Stimulated activated CD4-positive, alpha-beta T cell treated with anti-CD3 and anti-CD28 coated beads, Interleukin-1b, Interleukin-23, amount 100 ng/mL, for 1 hour (primary cell): ENCODE measurements at places on chromosomes 7 and 10.

DNA sequence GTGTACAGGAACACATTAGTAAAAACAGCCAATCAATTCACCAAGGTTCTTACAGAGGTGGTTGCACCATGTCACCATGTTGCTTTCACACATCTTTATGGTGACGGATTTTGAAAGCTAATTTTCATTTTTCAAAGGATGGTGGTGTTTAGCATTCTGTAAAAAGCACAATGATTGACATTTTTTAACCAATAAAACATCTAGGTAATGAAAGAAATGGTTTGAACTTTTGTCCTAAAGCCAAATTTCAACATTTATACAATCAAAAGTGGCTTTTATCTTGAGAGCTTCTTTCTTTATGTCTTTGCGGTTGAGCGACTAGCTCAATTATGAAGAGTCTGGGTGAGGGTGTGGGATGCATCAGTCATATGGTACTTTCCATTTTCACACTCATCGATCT is 94.4 kb downstream of the MALRD1 start:
- no peak for DNase-seq

GRCh38 chr7:104150470-104150869 is 57.3 kb downstream of the ORC5 start:
- no peak for DNase-seq

- DNase-seq: no peak
Measured at GRCh38 chr10:114138581-114138980, 35.4 kb downstream of the CCDC186 start.

GRCh38 chr10:118856106-118856505 is 101.3 kb upstream of the CACUL1 start:
- no peak for DNase-seq

DNA sequence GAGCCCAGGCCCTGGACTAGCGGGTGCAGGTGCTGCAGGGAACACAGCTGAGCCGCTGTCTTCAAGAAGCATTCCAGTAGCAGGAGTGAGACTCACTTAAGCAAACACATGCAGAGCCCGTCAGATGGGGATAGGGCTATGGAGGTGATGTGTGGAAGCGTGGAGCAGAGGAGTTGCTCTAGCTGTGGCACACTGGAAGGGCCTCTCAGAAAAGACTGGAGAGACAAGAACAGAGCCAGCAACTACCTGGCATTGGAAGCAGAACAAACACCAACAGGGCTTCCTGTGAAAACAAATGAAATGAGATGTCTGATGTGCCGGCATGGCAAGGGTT is 37.8 kb upstream of the GALNTL5 start:
- DNase-seq: no peak

DNA sequence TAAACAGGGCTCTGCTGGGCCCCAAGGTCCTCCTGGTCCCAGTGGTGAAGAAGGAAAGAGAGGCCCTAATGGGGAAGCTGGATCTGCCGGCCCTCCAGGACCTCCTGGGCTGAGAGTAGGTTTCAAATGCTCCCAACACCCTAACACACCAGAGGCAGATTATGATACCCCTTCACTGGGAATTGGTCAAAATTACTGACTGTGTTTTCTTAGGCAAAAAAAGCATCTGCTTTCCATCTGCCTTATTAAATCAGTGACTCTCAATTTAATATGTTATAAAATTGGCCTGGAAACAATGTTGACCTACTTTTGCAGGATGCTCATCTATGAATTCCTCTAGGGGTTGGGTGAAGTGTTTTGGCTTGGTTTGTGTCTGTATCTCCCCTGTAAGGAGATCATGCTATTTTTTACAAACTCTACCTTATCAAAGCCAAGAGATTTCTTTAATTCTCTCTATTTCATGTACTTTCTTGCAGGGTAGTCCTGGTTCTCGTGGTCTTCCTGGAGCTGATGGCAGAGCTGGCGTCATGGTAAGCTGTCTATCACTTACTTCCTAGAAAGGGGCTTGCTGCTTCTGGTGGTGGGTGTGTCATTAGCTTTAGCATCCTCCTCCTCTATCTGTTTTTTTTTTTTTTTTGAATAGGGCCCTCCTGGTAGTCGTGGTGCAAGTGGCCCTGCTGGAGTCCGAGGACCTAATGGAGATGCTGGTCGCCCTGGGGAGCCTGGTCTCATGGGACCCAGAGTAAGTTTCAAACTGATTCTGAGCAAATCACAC is 15.9 kb downstream of the COL1A2 start:
- DNase-seq: no peak

GRCh38 chr10:6674291-6674690 is 94.2 kb upstream of the PRKCQ start:
- no peak for DNase-seq

- no peak for DNase-seq
Measured at GRCh38 chr10:86127274-86127819, 239.2 kb downstream of the GRID1 start.

DNA sequence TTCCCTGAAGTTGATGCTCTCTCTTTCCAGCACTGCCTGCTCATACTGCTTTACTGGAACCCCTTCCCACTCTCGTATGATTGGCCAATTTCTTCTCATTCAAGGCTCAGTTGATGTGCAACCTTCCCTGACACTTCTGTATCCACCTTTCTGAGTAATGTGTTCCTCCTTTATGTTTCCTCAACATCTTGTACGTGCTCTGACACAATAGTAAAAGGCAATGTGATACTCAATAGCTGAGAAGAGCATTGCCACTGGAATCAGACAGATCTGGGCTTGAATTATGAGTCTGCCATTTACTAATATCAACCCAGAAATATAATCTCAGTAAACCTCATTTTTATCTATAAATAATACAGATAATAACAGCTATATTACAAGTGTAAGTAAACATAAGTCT is 34.7 kb downstream of the ARL4A start:
- DNase-seq: no peak

- no peak for DNase-seq
Measured at GRCh38 chr10:132785723-132786475, at the start of gene NKX6-2. NKX6-2 (minus strand) TSS chr10:132786147; CDS start chr10:132785948, 199 bp downstream.

DNA sequence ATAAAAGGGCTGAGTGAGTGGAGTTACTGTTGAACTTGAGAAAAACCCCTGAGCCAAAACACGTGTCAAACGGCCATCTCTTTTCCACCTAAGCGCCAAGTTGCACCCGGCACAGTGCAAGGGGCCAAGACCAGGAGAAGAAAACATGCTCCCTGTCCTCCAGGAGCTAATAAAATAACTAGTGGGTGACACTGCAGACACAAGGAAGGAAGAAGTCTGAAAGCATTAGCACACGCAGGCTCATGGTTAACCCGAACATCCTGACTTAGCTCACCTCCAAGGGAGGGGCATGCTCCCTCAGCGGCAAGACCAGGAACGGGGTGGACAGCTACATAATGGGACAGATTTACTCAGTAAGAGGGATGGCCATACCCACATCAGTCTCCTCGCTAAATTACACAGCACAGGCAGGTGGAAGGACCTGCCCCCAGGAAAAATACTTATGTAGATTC is 65.0 kb downstream of the PIP4K2A start:
- no peak for DNase-seq

- no peak for DNase-seq
Measured at GRCh38 chr7:3245077-3245476, 56.0 kb upstream of the SDK1 start.

DNA sequence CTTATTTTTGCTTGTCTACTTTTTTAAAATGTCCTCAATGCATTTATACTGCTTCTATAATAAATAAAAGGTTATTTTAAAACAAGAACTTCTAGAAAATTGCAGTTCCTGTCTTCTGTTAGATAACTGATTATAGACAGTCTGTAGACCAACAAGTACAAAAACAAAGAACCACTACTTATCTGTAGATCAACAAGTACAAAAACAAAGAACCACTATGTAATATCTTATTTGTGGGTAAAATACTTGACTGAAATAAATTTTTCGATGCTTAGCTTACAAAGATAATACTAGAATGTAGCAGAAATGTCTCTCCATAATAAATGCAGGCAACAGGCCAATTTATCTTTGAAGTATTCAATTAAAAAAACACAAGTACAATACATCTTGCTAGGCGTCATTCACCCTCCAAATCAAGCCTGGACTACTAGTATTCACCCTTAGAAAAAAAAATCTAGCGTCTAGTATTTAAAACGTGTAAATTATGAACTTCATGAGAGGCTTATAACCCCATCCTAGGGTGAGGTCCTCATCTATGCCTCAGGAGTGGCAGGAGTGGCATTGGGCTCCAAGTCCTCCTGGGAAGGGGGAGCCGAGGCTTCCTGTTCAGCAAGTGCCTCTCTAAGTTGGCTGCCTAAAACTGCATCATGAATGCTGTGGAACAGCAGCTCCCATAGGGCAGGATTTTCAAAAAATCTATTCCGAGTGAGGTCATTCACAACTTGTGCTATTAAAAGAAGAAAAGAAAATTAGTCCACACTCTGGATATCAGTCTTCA is 26.6 kb downstream of the PSMC2 start:
- DNase-seq: no peak

DNA sequence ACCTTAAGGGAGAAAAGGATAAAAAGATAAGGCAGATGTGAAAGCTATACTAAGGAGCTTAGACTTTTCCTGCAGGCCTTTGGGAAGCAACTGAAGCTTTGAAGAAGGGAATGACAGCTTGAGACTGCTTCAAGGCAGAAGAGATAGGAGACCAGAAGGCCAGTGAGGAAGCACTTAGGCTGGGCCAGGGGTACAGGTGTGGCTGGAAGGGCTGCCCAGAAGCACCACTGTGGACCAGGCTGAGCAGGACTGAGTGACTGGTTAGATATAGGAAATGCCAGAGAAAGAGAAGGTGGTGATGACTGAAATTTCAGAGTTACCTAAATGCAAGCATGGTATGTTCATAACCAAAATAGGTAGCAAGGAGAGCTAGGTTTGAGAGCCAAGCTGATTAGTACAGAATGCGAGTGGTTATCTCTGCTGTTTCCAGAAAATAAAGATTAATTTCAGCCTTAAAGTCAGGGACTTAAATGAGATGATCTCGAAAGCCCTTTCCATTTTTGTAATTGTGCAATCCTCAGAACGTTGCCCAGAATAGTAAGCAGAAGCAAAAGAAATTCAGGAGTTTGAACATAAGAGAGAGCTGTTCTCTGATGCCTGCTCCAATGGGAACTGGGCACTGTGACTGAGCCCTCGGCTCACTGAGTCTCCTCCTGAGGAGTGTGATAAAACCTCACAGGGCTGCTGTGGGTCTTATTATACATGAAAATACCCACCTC is 54.9 kb downstream of the MET start:
- no peak for DNase-seq

DNA sequence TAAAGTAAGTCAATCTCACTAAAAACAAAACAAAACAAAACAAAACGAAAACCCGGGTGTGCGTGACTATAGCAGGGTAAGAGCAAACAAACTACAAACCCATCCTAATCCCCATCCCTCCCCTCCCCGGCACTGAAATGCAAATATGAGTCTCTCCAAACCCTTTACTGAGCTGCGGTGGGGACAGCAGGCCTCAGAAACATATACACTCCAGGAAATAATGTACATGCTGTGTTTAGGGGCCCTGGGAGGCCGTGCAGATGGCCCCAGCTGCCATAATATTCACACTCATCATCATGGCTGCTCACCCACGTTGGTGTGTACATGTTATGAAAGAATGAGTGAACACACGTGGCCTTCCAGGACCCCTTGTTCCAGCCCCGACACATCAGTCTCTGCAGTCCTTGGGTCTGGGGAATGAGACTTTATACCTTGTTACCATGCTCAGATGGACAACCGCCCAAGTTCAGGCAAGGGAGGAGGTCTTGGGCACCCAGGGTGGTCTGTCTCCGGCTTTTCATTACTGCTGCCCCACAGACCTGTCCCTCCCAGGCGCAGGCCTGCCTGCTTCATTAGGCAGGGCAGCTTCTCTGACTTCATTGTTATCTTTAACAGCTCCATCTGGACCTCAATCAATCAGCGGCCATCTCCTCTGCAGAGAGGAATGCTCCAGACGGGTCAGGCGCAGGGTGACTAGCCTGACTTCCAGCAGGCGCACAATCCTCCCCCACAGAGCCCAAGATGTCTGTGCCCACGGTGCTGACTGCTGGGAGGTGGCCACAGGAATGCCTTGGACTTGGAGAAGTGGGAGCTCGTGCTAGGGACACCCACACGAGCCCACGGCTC is 20.6 kb downstream of the HSPA12A start:
- DNase-seq: no peak

- no peak for DNase-seq
Measured at GRCh38 chr10:13773043-13773442, 186.3 kb downstream of the PRPF18 start.
